NCI-H2029 (cell line): ENCODE measurements at places on chromosomes 6 and 20.

GRCh38 chr6:107488875-107489635 is 862 bp upstream of the SOBP start:
- no peak for DNase-seq

- no peak for DNase-seq
These were observed 37.1 kb upstream of the B4GALT5 start for GRCh38 chr20:49750611-49751396.

- no peak for DNase-seq
These were observed 313.6 kb upstream of the SULF2 start for GRCh38 chr20:48098866-48099265.

DNA sequence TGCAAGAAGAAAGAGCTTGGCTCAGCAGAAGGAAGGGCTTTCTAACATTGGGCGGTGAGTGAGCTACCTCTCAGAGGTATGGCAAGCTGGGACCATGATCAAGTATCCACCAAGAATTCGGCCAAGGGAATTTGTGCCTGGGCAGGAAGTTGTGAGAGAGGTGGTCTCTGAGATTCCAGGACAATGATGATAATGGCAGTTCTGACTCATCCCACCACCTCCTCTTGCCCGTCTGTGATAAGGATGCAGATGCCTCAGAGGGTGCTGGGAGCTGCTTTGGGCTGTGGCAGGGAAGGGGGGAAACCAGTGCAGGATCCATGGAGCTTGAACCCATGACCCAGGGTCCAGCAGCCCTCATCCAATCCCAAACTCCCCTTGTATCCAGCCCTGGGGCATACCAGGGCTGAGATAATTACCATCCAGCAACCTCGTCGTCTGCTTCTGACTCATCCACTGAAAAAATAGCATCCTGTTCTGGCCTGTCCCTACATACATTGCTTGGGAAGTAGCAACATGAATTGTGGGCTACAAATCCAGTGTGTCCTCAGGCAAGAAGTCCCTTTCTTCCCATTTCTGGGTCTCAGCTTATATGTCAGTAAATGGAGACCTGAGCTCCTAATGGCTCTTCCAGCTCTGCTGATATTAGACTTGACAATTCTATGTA is 5.9 kb downstream of the TGM6 start:
- no peak for DNase-seq

DNA sequence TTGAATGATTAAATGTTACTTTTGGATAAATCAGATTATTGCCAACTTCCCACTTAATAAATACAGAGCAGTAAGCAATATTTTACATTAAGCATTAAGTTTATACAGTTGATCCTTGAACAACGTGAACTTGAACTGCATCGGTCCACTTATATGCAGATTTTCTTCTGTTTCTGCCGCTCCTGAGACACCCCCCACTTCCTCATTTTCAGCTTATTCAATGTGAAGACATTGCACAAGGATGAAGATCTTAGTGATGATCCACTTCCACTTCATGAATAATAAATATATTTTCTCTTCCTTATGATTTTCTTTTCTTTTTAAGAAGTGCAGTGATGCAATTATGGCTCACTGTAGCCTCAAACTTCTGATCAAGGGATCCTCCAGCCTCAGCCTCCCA is 167.2 kb downstream of the LINC00237 start:
- DNase-seq: no peak
